ENCODE measurements at places on chromosomes 11 and 22. TPM values are rescaled to one million over a fixed set of nuclear protein-coding genes. Genes with fewer than 3 reads are reported as not detected.

DNA sequence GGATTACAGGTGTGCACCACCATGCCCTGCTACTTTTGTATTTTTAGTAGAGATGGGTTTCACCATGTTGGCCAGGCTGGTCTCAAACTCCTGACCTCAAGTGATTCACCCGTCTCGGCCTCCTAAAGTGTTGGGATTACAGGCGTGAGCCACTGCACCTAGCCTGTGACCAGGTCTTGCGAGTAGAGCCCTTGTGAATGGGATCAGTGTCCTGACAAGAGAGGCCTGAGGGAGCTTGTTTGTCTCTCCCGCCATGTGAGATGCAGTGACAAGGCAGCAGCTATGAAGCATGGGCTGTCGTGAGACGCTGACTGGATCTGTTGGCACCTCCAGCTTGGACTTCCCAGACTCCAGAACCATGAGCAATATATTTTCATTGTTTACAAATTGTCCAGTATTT lies 69.3 kb downstream of the LRRC32 start:
- H3K4me1 ChIP-seq, result no peaks in the 10 kb centered on the region
- no peak overlapping the region for H3K4me3 ChIP-seq
- H3K27ac ChIP-seq, result no peak overlapping the region
- no peak for DNase-seq

TSSK2 gene
- not detected for total RNA-seq

- DNase-seq, result no peak
- H3K36me3 ChIP-seq, result no peaks in the 10 kb centered on the region
- no peaks in the 10 kb centered on the region for H3K4me1 ChIP-seq
- no peak overlapping the region for H3K4me3 ChIP-seq
- no peak overlapping the region for H3K27ac ChIP-seq
Observed at GRCh38 chr11:34757026-34757451, 136.1 kb downstream of the EHF start.

DNA sequence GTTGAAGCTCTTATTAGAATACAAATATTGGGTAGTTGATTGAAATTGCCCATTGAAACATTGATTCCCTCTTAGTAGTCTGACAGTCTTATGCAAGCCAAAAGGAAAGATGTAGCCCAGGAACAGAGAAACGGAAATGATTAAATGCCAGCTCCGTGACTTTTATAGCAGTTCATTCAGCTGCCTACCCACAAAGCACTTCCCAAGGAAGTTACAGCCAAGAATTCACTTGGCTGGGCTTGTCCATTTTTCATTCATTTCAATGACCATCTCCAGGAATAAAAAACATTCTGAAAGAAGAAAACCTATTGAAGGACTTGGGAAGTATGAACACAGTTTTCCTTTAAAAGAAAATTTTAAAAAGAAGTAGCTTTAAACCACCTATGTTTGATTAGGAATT lies 62.0 kb downstream of the NCAM1 start:
- DNase-seq, result no peak
- H3K27me3 ChIP-seq, result no peaks in the 10 kb centered on the region
- H3K4me3 ChIP-seq, result no peak overlapping the region
- H3K36me3 ChIP-seq, result no peaks in the 10 kb centered on the region

DNA sequence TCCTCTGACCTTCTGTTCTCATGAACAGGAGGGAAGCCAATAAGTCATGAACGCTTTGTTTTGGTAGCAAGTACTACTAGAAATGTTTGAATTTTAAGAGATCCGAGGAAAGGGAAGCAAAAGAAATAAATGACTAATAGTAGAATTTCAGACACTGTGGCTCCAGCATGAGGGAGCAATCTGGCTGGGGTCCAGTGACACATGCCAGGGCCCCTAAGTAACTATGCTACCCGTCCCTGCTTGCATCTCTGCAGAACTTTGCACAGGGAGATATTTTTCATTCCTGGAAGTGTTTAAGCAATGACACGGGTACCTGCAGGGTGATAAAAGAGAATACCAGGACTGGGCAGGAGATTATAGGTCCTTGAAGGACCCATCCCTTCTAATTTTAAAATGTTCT lies 7.3 kb upstream of the ADAMTS8 start:
- H3K4me1 ChIP-seq, result no peaks in the 10 kb centered on the region
- peak; percentile 30 for DNase-seq
- no peak overlapping the region for H3K27ac ChIP-seq
- H3K27me3 ChIP-seq, result no peaks in the 10 kb centered on the region
- no peaks in the 10 kb centered on the region for H3K36me3 ChIP-seq
- no peak overlapping the region for H3K4me3 ChIP-seq

DNA sequence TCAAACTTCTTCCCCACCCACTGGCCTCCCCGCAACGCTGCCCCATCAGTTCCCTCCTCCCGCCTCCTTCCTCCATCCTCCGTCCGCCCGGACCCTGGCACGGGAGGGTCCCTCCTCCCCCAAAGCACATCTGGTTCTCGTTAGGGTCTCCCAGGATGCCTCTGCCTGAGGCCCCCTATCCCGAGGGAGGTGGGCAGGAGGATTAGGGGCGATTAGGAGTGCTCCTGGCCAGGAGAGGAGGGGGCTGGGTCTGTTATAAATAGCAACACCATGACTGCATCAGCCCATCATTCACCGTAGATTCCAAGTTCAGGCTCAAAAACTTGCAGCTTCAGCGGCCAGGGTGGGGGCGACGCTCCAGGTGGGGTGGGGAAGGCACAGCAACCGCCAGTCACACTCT lies 10.4 kb downstream of the MYRF start:
- no peaks in the 10 kb centered on the region for H3K36me3 ChIP-seq
- no peaks in the 10 kb centered on the region for H3K4me1 ChIP-seq
- DNase-seq, result no peak
- no peaks in the 10 kb centered on the region for H3K27me3 ChIP-seq
- no peak overlapping the region for H3K4me3 ChIP-seq

DNA sequence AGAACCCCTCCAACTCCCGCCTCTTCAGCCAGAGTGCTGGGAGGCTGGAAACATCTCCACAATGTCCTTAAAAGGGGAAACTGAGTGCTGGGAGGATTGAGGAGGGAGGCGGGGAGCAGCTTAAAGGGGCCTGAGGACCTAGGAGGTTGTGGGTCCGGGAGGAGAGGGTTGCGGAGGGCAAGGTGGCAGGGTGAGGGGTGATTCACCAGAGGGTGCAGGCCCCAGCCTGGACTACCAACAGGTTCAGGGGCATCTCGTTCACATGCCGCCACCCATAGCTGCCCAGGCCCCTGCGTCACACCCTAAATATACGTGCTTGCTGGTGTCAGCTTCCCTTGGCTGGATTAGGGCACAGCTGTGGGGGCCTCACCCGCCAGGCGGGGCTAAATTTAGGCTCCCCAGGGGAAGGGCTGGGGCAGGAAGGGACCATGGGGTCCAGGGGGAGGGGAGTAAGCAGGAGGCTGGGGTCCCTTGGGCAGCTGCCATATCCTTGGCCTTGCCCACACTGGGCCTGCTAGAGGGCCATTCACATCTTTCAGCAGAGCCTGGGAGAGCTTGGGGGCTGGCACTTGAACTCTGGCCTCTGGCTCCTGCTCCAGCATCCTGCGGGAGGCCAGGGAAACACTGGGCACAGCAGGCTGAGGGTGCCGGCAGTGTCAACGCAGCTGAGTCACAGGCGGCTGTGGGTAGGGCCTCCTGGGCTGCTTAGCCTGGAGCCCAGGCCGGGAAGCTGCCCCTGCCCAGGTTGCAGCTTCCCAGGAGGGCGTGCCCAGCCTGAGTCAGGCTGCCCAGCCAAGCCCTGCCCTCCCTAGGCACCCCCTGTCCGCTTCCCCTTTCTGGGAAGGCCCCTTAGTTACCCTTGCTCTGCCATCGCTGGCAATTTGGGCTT lies 1.3 kb downstream of the EHBP1L1 start:
- H3K4me1 ChIP-seq, result peaks cover 20% of the 10 kb centered on the region
- no peak for DNase-seq
- H3K36me3 ChIP-seq, result no peaks in the 10 kb centered on the region
- H3K27ac ChIP-seq, result peak overlapping the region; percentile 96
- H3K4me3 ChIP-seq, result peak overlapping the region; percentile 74

TNNT3 gene
- 4.5 TPM for total RNA-seq

- no peaks in the 10 kb centered on the region for H3K27me3 ChIP-seq
- no peaks in the 10 kb centered on the region for H3K4me1 ChIP-seq
- no peak overlapping the region for H3K27ac ChIP-seq
- H3K4me3 ChIP-seq, result no peak overlapping the region
- DNase-seq, result no peak
Observed at GRCh38 chr11:37942081-37942480, 1344.0 kb upstream of the RAG2 start.

DNA sequence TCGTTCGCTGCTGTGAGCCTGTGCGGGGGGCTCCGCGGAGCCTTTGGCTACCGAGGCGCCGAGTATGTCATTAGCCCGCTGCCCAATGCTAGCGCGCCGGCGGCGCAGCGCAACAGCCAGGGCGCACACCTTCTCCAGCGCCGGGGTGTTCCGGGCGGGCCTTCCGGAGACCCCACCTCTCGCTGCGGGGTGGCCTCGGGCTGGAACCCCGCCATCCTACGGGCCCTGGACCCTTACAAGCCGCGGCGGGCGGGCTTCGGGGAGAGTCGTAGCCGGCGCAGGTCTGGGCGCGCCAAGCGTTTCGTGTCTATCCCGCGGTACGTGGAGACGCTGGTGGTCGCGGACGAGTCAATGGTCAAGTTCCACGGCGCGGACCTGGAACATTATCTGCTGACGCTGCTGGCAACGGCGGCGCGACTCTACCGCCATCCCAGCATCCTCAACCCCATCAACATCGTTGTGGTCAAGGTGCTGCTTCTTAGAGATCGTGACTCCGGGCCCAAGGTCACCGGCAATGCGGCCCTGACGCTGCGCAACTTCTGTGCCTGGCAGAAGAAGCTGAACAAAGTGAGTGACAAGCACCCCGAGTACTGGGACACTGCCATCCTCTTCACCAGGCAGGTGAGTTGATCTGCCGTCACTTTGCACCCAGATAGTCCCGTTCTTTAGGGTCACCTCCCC lies 1.0 kb downstream of the ADAMTS15 start:
- H3K27me3 ChIP-seq, result no peaks in the 10 kb centered on the region
- DNase-seq, result no peak
- H3K27ac ChIP-seq, result peak overlapping the region; percentile 3
- peaks cover 6% of the 10 kb centered on the region for H3K4me1 ChIP-seq
- peak overlapping the region; percentile 41 for H3K4me3 ChIP-seq
- H3K36me3 ChIP-seq, result no peaks in the 10 kb centered on the region

DNA sequence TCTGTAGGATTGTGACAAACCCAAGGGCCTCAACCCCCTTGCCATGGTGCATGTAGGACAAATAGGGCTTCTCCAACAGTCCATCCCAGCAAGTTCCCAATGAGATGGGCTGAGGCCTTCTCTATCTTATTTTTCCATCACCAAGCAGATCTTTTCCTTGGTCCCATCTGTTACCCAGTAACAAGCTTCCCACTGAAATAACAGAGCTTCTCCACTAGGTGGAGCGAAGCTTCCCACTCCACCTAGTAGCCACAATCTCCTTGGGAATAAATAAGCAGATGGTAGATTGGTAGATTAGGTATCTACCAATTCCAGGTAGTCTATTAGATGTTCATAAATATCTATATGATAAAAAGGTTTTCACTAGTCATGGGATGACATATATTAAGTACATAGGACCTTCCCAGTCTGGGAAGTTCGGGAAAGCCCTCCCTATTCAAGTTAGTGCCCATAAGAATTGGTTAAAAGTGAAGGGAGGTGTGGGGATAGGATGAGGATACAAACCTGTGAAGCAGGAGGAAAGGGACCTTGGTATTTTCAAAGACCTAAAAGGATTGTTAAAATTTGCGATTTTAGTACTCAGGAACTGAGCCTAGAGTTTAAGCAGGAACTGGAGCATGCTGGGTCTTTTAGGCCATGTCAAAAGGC lies 5.9 kb upstream of the OR52L1 start:
- no peaks in the 10 kb centered on the region for H3K4me1 ChIP-seq
- no peak overlapping the region for H3K27ac ChIP-seq
- no peak overlapping the region for H3K4me3 ChIP-seq
- no peaks in the 10 kb centered on the region for H3K36me3 ChIP-seq
